T47D (cell line): ENCODE measurements at places on chromosomes 16 and 17.

DNA sequence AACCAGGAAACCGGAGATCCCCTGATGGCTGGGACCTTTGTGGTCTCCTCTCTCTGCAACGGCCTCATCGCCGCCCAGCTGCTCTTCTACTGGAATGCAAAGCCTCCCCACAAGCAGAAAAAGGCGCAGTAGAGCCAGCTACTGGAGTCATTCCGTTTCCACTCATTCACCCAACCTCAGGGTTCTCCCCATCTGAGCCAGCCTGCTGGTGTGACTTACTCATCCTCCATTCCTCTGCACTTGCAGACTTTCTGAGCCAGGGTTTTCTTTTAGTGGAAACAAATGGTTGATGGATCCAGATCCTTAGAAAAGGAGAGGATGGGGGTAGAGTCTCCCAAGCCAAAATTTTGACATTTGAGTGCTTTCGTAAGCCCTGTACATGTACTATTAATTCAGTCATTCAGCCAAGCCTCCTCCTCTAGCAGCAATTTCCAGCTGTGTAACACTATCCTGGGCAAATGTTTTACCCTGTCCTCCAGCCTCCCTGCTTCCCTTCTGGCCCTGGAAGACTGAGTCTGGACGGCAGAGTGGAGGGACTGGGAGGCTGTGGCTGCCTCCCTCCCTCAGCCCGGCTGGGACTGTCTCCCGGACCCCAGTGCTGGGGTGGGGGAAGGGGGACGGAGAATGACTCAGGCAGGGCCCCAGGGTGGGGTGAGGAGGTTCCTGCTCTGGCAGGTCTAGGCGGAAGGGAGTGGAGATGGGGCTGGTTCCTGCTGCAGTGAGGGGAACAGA is 2.3 kb downstream of the SOX15 start:
- DNase-seq = no peak

GRCh38 chr16:1487395-1488053 is 1.2 kb downstream of the PTX4 start:
- DNase-seq = no peak

GRCh38 chr16:23245268-23245667 is 56.8 kb upstream of the SCNN1B start:
- DNase-seq = no peak

DNA sequence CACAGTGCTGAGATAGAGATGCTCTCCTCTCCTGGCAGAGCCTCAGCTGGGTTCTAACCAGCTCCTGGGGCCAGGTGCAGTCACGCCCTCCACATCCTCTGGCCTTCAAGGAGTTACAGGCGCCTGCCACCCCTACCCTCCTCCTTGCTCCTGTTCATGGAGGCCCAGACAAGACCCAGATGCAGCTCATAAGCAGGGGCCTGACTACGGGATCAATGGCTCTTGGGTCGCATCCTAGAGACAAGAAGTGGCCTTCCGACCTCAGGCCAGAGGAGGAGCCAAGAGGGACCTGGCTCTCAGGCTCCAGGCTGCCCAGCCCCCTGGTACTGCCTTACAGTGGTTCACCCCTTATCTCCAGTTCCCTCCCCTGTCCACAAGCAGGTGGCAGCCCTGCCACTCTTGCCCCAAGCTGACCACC is 23.0 kb downstream of the ARHGAP27 start:
- DNase-seq = no peak

DNA sequence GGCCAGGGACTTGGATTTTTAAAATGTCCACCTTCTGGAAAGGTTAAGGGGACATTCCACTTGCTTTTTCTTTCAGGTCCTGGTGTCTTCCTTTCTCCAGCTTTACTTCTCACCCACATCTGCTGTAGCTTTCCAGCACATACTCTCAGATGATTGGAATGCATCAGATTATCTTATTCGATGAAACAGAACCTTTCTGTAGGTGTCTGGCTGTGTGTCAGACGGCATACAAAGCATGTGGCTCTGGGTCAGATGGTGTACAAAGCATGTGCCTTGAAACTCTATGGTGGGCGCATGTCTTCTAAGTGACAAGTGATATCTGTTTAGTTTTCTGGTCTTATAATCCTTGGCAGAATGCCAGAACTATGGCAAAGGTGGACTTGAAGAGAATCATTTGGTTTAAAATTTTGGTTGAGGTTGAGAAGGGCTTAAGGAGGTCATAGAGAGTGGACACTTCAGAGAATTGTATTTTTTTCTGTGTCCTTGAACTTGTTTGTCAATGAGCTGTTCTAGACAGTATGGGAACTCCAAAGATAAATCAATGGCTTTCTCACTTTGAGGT is 125.3 kb downstream of the FTO start:
- no peak for DNase-seq
